ENCODE measurements at places on chromosomes 2 and 18. TPM values are rescaled to one million over a fixed set of nuclear protein-coding genes. Genes with fewer than 3 reads are reported as not detected.

DNA sequence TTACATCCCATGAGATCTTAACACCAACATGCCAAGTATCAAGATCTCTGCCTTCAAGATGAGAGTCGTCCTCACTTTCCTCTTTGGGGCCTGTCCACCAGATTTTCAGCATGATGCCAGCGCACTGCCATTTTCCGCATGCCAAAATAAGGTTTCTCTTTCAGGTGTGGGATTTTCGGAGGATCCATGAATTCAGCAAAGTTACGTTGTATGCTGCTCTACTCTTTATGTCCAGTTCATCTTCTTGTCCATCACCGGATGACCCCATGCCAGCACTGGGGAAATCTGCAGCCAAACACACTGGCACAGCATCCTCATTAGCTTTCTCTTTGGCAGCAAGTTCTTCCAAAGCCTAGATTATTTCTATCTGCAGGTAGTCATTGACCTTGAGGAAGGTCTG lies 4.9 kb upstream of the HAAO start:
- DNase-seq = no peak

GRCh38 chr2:240469740-240470139 lies 34.3 kb downstream of the GPC1 start:
- DNase-seq = no peak

Gene ZNF804A
- not detected for total RNA-seq

DNA sequence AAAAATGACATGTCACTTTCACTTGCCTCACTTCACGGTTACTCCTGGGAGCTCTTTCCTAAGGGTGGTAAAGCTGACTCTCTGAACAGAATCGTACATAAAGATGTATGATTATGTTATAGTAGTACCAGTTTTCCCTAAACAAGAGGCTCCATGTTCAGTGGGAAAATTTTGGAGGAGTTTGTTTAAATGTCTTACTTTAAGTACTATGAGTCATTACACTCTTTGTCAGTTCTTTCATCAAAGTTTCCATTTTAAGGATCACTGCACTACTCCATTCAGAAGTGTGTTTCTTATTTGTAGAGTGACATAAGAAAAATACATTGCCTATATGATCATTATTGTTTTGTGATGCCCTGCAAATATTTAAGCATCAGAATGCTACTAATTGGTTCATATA lies 121.1 kb upstream of the FIGN start:
- DNase-seq = no peak
